ENCODE measurements at places on chromosomes 16 and 17.

GRCh38 chr17:73820686-73821448, 176.6 kb upstream of the SDK2 start:
- no peak for DNase-seq

DNA sequence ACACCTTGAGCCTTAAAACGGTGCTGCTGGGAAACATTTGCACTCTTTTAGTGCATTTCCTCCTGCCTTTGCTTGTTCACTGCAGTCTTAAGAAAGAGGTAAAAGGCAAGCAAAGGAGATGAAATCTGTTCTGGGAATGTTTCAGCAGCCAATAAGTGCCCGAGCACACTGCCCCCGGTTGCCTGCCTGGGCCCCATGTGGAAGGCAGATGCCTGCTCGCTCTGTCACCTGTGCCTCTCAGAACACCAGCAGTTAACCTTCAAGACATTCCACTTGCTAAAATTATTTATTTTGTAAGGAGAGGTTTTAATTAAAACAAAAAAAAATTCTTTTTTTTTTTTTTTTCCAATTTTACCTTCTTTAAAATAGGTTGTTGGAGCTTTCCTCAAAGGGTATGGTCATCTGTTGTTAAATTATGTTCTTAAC, 4.4 kb downstream of the SOX9 start:
- no peak for DNase-seq

GRCh38 chr17:48491527-48492273, 39.1 kb downstream of the HOXB1 start:
- no peak for DNase-seq

DNA sequence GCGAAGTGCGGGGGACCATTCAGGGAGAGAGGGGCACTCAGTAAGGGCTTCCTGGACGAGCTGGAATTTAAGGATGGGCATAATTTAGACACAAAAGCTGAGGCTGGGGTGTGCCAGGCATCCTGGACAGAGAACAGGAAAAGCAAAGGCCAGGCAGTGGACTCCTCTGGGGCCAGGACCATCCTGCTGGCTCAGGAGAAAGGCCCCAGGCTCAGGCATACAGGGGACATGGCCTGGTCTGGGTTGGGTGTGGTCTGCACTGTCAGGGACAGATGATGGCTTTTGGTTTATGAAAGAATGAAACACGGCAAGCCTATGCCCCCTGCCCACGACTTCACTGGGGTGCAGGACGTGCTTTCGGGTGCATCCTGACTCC, 48.9 kb upstream of the DOC2B start:
- DNase-seq = no peak

GRCh38 chr16:72126429-72126765, 32.8 kb downstream of the DHX38 start:
- no peak for DNase-seq

DNA sequence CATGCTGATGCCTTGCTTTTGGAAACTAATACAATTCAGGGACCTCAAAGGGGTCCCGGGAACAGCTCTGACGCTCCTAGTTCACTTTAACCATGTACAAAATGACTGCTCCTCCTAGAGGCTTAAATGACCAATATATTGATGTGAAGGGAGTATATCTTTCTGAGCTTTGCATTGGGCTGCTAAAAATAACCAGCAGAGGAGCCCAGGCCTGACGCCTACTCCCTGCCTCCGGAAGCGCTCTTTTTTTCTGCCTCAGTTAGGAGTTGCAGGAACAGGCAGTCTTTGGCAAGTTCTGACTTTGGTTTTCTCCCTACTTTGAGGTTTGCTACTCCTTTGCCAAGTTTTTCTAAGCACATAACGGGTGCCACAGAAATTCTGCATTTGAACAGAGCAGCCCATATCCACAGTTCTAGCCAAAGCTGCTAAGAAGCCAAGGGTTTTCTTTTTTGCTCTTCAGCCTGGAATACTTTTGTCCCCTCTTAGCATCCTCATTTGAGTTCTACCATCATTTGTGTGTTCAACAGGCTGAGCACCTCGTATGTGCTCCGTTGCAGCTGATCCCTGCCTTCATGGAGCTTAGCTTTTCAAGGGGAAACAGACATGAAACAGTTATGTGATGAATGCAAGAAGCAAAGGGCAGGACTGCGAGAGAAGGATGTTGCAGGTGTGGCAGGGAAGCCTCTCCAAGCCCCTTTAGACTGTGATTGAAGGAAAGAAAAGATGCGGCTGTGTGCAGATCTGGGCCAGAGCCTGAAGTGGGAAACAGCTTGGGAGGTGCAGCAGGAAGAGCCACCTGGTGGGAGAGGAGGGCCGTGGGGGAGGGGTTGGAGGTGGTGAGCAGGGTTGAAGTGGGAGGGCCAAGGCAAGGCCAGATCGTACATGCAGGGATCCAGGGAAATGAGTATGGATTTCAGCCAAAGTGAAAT, 2.8 kb upstream of the NAGPA start:
- no peak for DNase-seq

DNA sequence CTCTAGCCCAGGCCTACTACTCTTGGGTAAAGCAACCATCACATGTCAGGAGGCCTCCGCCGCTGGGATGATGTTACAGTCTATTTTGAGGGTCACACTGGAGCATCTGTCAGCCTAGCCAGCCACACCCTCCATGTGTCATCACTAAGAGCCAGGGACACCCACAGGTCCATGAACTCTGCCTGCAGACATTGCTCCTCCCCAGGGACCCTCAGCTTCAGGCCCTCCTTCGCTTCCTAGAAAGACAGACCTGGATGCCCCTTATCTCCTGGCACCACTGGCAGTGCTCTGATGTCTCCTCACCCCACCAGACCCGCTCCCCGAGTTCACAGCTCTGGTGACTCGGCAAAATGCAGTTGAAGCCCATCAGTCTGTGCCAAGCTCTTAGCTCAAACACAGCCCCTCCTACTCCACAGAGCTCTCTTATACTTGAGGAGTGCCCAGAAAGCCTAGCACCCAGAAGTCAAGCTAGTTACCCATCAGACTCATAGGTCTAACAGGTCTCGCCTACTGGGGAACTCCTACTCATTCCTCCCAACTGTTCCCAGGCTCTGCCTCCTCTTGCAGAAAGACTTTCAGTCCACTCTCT, 5.9 kb downstream of the RANBP10 start:
- no peak for DNase-seq

GRCh38 chr16:51569203-51569931, 418.3 kb upstream of the SALL1 start:
- DNase-seq = no peak

DNA sequence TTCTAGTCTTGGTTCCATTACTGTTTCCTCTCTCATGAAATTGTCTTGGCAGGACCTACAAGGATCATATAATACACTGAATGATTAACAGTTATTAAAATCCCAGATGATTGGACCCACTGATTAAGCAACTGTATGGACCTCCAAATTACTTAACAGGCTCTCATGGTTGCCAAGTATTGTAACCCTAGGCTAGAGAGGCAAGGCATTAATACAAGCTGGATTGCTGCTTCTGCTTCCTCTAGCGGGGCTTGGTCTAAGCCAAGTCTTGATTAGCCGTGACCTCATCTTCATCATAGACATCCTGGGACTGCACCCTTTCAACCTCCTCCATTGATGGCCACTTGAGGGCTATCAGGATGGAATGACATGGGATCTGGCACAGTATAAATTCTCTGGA, 46.9 kb downstream of the SYCE1L start:
- DNase-seq = no peak

DNA sequence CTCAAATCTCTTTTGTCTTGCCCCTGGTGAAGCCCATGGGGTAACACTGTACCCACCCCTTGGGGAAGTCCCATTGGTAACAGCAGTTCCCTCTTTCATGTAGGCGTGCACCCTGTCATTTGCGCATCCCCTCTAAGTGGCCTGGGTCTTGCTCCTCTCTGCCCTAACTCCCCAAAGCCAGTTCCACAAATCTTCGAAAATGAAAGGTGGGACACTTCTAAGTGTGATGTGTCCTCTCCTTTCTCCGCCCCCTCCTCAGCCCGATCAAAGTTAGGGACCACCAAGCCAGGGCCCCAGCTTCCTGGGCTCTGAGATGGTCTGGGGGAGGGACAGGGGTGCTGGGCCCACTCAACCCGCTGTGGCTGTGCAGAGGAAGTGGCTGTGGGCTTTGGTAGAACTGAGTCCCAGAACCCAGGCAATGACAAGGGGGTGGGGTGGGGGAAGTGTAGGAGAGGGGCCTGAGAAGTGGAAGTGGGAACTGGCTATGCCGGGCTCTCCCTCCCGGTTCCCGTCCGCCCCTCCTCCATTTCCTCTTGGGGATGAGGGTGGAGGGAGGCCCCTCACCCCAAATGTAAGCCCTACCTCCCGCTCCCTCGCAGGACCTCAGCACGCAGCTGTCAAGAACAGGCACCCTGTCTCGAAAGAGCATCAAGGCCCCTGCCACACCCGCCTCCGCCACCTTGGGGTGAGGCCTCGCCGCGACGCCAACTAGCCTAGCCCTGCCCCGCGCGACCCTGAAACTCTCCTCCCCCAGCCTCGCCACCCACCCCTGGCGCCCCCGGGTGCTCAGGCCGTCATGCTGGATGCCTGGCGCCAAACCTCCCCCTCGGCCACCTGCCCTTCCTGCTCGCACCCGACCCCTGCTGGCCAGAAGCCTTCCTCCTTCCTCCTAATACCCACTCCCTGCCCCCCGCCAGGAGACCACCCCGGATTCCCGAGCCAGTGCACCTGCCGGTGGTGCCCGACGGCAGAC, 8.7 kb downstream of the ABI3 start:
- no peak for DNase-seq

GRCh38 chr17:47315451-47316266, 8.1 kb upstream of the EFCAB13 start:
- peak; percentile 96 for DNase-seq

GRCh38 chr16:85658504-85659326, 30.0 kb downstream of the GINS2 start:
- DNase-seq = no peak

All from HS-5 (cell line).